Stromal cell of bone marrow (primary cell): ENCODE measurements at places on chromosomes 13 and 19.

- no peak for DNase-seq
Observed at GRCh38 chr19:310141-310651, 19.0 kb upstream of the PLPP2 start.

- no peak for DNase-seq
Observed at GRCh38 chr13:53182724-53183123, 154.1 kb downstream of the OLFM4 start.

- DNase-seq, result no peak
Observed at GRCh38 chr13:42967660-42968059, 24.4 kb downstream of the EPSTI1 start.

- no peak for DNase-seq
Observed at GRCh38 chr13:94123557-94123956, 355.9 kb downstream of the DCT start.

- peak; percentile 49 for DNase-seq
Observed at GRCh38 chr13:46523972-46524752, 28.8 kb upstream of the LRCH1 start.

GRCh38 chr19:8880868-8881488 is 48.8 kb downstream of the MBD3L1 start:
- no peak for DNase-seq

- DNase-seq, result no peak
Observed at GRCh38 chr13:65606622-65607021, 1623.5 kb downstream of the PCDH9 start.

GRCh38 chr19:5707576-5708575 is 12.1 kb downstream of the LONP1 start:
- DNase-seq, result no peak

GRCh38 chr13:52850072-52850395 is 1.6 kb upstream of the PCDH8 start:
- DNase-seq, result no peak

DNA sequence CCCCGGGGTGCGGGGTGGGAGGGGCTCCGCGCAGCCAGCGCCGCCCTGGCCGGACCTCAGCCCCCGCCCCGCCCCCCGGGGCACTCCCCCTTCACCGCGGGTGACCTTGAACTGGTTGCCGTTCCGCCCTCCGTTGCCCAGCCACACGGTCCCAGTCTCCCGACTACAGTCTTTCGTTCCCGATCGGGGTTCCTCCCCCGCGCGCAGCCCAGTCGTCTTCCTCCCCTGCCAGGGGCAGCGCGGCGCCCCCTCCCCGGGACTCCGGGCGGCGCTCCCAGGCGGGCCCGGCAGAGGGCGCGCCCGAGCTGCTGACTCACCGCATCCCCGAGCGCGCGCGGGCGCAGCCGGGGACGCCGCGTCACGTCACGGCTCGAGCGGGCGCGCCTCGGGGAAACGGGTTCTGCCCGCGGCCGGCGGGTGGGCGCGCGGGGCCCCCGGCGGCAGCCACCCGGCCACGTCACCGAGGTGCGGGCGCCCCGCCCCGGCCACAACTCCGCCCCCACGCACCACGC is 459 bp downstream of the MIDN start:
- no peak for DNase-seq

GRCh38 chr13:35712907-35713761 is 236.6 kb upstream of the MAB21L1 start:
- DNase-seq, result no peak

DNA sequence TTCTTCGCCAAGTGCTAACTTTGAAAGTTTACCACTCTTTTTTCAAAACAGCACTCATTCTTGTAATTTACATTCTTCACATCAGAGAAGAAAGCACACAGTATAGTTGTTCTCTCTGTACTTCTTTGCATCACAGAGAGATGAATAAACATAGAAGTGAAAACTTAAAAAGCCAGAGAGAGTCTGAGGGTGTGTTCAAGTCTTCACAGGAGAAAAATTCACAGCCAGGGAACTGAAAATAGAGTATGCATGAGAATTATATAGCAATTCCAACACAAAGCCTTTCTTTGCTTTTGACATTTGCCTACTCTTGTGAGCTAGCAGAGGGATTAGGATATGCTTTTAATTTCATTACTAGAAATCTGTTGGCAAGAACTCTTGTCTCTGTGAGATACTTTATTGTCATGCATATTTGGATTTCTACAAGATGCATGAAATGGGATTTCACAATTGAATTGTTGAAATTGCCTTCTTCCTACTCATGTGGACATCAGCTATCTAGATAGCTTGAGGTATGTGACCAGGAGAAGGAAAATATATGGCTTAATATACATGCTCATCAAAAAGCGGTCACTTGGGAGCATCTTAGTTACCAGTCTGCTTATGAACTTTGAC is 166.1 kb downstream of the SLC7A1 start:
- DNase-seq, result no peak

GRCh38 chr19:55446060-55446459 is 3.0 kb upstream of the SHISA7 start:
- no peak for DNase-seq

- DNase-seq, result peak; percentile 11
Observed at GRCh38 chr19:53102756-53103233, 427 bp downstream of the ZNF160 start.

DNA sequence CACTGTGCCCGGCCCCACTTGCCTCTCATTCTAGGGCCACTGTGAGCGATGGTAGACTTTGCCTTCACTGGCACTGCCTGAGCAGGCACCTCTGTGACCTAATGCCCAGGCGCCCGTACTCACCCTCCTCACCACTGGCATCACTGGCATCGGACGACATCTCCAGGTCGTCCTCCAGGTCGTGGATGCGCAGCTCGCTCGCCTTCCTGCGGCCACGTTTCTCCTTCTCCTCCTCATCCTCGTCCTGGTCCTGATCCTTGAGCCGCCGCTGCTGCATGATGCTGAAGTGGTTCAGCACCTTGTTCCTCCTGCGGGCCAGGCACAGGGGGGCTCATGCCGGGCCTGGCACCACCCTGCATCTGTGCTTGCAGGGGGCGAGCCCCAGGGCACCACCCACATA is 7.5 kb upstream of the PSPN start:
- DNase-seq, result no peak

GRCh38 chr13:57629821-57630235 is 1.7 kb upstream of the PCDH17 start:
- DNase-seq, result peak; percentile 23
